ENCODE measurements at places on chromosomes 7 and 10.

GRCh38 chr7:140673063-140673773 is 473 bp downstream of the ADCK2 start:
- DNase-seq, result peak; percentile 13

- DNase-seq, result peak; percentile 64
Measured at GRCh38 chr7:129906700-129907099, 46.1 kb downstream of the UBE2H start.

- DNase-seq, result no peak
Measured at GRCh38 chr7:157488281-157488680, 151.5 kb downstream of the DNAJB6 start.

DNA sequence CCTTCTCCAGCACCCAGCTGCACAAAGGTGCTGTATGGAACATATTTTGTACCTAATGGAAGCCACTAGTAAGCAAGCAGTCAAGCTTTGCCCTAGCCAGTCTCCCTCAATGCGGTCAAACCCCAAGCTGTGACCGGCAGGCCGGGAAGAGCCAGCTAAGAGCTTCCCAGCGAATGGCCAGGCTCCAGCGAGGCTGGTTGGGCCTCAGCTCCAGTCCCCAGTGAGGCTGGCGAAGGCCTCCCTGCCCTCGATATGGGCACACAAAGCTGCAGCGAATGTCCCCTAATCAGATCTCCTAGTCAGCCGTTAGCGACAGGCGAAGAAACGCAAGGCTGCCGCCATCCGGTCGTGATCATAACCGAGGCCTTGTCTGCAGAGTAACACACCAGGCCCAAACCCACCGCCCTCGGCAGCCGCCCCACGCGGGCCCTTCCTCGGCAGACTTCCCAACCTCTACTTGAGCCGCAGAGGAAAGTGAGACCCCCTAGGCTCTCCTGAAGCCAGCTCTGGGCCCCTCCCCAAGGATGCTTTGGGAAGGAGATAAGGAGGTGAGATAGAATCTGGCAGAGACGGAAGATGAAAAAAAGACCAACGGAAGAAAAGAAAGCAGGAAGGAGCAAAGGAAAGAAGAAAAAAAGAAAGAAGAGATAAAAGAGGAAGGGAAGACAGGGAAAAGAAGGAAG is 3.1 kb upstream of the HOXA9 start:
- peak; percentile 86 for DNase-seq

GRCh38 chr7:132379292-132379691 is 197.0 kb downstream of the PLXNA4 start:
- DNase-seq, result no peak

DNA sequence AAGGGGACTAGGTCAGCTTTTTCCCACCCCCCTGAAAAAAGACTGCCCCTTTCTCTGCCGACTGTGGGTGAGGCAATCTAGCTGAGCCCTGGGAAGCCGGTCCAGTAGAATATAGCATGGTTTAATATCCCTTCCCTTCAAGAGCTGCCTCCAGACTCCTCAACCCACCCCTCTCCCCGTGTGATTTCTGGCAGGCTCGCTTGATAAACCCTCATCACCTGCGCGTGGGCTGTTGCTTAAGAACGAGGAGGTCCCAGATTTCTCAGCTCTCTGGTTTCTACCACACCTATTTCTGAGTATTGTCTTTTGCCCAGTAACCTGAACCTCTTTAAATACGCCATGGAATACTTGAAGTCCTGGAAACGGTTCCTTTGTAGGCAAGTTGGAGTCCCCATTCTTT is 2.0 kb upstream of the LRRC4 start:
- no peak for DNase-seq

GRCh38 chr10:67793313-67793712 is 44.7 kb downstream of the DNAJC12 start:
- peak; percentile 47 for DNase-seq

All from fibroblast of villous mesenchyme (primary cell).